WERI-Rb-1 (cell line): ENCODE measurements at places on chromosomes 16 and 17.
A peak's percentile ranks its signal among the peaks of the same experiment; 100 is the strongest.

GRCh38 chr16:17269439-17269838, 201.3 kb downstream of the XYLT1 start:
- no peak for DNase-seq

DNA sequence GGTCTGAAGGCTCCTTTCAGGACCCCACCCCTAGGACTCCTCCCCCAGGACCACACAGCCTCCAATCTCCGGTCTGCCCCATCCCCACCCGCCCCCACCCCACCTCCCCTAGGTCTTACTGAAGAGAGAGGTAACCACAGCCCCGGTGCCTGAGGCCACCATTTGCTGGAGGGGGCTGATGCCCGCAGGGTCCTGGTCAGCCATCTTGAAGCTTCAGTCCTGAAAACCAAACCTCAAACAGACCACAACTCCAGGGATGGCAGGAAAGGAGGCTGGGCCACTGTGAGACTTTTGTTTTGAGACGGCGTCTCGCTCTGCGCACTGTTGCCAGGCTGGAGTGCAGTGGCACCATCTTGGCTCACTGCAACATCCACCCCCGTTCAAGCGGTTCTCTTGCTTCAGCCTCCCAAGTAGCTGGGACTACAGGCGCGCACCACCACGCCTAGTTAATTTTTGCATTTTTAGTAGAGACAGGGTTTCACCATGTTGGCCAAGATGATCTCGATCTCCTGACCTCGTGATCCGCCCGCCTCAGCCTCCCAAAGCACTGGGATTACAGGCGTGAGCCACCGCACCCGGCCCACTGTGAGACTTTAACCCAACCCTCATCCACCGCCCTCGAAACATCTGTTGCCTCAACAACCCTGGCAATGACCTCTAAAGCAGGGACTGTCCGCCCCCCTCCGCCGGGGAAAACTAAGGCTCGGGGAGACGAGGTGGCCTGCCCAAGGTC, 1.1 kb downstream of the SLC25A39 start:
- peak; percentile 66 for DNase-seq

GRCh38 chr16:29675811-29676643, 3.0 kb upstream of the QPRT start:
- no peak for DNase-seq

DNA sequence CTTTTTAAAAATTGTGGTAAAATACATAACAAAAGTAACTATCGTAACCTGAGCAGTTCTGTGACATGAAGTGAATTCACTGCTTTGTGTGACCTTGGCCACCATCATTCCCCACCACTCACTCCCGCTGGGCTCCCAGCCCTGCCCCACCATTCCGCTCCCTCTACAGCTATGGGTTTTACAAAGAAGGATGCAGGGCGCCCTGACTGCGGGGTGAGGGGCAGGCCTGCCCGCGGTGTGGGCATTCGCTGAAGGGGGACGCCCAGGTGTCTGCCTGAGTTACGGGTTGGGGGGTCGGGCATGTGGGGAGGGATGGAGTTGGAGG, at the start of gene CEMP1:
TSS of gene CEMP1 (minus strand) at position 38 of the 325 bp plus-strand sequence. CDS start 335 bp downstream, outside the sequence.
- DNase-seq = no peak

GRCh38 chr17:64736804-64737492, 74.8 kb upstream of the SMURF2 start:
- DNase-seq = peak; percentile 65

DNA sequence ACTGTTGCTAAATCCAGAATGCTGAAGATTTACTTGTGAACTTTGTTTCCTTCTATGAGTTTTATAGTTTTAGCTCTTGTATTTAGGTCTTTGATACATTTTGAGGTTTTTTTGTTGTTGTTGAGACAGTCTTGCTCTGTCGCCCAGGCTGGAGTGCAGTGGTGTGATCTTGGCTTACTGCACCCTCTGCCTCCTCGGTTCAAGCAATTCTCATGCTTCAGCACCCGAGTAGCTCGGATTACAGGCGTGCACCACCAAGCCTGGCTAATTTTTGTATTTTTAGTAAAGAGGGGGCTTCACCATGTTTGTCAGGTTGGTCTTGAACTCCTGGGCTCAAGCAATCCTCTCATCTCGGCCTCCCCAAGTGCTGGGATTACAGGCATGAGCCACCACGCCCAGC, 14.4 kb downstream of the TENT4B start:
- no peak for DNase-seq

- DNase-seq = no peak
Observed at GRCh38 chr16:88634141-88634993, 4.0 kb upstream of the IL17C start.

DNA sequence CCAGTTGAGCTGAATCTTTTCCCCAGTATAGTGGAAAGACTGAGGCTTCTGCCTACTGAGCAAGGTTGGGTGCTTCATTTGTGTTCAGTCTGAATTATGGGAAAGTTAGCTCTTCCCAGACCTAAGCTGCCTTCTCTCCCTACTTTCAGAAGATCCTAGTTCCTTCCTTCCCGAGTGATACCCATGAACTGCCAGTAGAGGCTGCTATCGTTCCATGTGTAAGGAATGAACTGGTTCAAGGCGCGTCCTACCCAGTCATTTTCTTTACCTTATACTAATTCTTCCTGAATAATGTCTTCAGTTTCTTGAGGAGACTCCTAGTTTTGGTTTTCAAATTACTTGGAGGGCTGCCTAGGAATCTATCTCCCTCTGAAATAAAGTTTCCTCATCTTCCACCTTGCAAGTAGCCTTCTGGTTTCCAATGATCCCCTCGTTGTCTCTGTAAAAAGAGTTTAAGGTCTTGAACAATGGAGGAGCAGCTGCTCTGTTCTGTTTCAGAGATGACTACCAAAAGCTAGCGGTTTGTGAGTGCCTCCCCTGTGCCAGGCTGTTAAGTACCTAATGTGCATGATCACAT, 934 bp upstream of the AOC2 start:
- DNase-seq = peak; percentile 63

GRCh38 chr16:66520406-66521170, 29.3 kb downstream of the TK2 start:
- no peak for DNase-seq

GRCh38 chr17:74790161-74791058, 14.3 kb upstream of the NAT9 start:
- DNase-seq = no peak
